ENCODE measurements at places on chromosomes 5 and 9.

DNA sequence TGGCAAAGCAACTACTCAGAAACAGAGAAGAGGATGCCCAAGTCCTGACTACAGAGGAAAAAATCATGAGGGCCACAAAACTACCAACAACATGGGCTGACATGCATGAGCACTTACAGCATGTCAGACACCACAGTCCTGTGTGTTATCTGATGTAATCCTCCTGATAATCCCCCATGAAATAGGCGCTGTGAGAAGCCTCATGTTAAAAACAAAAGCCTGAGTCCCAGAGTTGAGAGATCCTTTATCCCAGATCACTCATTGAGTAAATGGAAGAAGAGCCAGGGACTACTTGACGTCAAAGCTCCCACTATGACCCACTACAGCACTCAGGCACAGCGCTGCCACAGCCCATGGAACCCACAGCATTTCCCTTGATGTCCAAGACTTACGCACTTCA is 7.2 kb upstream of the SPOCK1 start:
- DNase-seq: no peak

- peak; percentile 44 for DNase-seq
Observed at GRCh38 chr9:136719195-136719880, 7.0 kb downstream of the DIPK1B start.

DNA sequence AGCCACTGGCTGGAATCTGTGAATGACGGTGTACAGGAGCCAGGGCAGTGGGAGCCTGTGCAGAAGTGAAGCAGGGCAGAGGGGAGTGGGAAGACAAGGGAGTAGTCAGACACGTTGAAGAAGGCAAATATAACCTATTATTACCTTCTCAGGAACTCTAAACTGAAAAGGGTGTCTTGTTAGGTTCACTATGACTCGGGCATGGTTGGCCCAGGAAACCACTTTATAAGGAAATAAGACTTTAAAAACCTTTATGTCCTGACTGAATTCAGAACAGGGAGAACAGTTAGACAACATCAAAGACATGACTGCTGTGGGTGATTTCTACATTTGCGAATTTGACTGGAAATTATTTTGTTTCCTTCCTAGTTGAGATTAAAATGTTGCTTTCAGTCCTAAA is 107.5 kb downstream of the ACER2 start:
- no peak for DNase-seq

DNA sequence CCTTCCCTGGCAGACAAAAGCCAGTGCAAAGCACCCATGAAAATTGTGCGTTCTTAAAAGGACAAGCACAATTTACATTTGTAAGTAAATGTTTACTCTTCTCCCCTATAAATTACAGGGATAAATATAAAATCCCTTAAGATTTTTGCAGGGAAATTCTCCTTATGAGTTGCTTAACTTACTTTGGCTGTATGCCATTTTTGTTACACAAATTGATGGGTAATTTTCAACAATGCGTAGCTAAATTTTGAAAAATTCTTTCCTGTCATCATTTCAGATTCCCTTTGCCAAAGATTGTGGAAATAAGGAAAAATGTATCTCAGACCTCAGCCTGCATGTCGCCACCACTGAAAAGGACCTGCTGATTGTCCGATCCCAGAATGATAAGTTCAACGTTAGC is 64.2 kb upstream of the ITGA2 start:
- no peak for DNase-seq

DNA sequence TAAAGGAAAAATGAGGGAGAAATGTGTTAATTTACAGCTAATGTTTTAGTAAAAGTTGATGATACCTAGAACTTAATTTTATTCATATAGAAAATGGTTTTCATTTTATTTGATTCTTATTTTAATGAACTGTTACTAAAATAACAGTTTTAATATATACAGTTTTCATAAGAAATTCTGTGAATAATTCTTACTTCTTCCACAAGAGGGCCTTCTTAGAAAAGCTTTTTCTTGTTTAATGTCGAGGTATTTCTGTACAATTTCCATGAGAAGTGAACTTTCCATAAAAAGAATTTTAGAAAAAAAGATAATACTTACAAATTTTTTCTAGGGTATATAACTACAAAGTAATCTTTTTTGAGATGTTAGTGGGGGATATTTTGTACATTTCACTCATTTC is 73.9 kb downstream of the KLF9 start:
- peak; percentile 0 for DNase-seq

DNA sequence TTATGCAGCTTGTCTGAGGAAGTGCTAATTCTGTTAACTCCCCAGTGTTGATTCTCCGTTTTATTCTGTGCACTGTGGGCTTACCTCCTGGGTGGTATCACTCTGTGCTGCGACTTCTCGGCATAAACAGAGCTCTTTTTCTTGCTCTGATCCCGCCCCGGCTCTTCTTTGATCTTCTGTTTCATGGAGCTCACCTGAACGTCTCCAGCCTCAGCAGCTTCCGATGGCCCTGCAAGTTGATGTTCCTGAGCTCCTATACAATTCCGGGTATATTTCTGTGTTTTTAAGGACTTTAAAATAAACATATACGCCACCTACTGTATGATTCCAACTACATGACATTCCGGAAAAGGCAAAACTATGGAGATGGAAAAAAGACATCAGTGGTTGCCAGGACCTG is 110.8 kb downstream of the TENT4A start:
- no peak for DNase-seq

DNA sequence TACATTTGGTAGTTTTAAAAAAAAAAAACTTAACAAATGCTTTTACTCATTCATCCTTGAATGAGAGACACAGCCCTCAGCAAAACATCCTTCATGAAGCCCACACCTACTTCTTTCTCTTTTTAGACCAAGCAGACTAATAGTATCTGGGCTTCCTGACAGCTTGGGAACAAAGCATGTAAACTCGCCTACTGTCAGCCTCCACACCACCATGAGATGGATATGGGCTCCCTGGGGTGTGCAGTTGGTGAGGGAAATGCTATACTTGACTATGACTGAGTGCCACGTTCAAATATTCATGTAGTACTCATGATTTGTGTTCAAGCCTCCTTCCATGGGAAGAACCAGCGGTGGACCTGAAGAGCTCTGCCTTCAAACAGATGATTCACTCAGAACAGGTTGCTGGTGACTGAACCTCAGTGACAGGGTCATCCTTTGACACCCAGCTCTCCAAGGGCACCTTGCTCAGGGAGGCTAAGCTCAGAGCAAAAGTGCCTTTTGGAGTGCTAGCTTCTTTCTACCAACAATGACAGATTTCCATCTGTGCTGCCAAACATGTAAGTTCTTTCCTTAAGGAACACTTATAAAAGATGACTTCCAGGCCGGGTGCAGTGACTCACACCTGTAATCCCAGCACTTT is 36.8 kb downstream of the SLC22A5 start:
- DNase-seq: no peak

Measured in naive B cell (primary cell).